ENCODE measurements at places on chromosomes 4 and X. TPM values are rescaled to one million over a fixed set of nuclear protein-coding genes. Genes with fewer than 3 reads are reported as not detected.

The MAP9 gene
- total RNA-seq: 19.5 TPM

The RHOXF1 gene
- 0.90 TPM for total RNA-seq

- peaks cover 2% of the 10 kb centered on the region for H3K36me3 ChIP-seq
- H3K27ac ChIP-seq: no peak overlapping the region
- H3K27me3 ChIP-seq: no peaks in the 10 kb centered on the region
These were observed 40.8 kb downstream of the STK26 start for GRCh38 chrX:132063862-132064261.

DNA sequence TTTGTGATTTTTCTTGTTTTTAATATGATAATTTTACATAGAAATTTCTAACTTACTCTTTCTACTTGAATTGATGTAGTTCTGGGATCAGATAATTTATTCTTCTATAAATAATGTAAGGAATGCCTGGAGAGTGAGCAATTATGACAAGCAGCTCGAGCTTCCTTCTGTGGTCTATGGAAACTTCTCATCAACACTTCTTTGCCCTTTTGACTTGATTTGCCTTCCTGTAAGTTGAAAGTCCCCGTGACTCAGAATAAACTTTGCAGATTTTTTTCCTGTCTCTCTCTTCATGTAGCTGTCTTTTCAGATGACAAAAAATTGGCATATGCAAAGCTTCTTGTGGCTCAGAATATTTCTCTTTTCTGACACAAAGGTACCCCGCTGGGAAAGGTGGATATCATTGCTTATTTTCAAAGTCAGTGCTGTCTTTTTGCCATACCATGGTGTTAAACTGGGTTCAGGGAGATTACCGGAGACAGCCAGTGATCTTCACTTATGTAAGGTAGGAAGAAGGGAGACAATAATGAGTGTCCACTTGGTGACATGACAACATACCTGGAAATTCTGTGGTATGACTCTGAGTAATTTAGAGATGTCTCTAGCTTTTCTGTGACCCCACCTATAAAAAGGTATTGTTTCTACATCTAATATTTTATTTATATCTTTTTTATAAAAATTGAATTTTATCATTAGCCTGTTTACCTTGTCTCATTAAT lies 278.6 kb upstream of the GNPDA2 start:
- no peak overlapping the region for H3K27ac ChIP-seq
- no peaks in the 10 kb centered on the region for H3K27me3 ChIP-seq
- no peak overlapping the region for H3K4me3 ChIP-seq
- no peaks in the 10 kb centered on the region for H3K4me1 ChIP-seq
- no peaks in the 10 kb centered on the region for H3K36me3 ChIP-seq
